ENCODE measurements at places on chromosomes 13 and 19. TPM values are rescaled to one million over a fixed set of nuclear protein-coding genes. Genes with fewer than 3 reads are reported as not detected.
A peak's percentile ranks its signal among the peaks of the same experiment; 100 is the strongest.

The TBXA2R gene
- 0.64 TPM for total RNA-seq

DNA sequence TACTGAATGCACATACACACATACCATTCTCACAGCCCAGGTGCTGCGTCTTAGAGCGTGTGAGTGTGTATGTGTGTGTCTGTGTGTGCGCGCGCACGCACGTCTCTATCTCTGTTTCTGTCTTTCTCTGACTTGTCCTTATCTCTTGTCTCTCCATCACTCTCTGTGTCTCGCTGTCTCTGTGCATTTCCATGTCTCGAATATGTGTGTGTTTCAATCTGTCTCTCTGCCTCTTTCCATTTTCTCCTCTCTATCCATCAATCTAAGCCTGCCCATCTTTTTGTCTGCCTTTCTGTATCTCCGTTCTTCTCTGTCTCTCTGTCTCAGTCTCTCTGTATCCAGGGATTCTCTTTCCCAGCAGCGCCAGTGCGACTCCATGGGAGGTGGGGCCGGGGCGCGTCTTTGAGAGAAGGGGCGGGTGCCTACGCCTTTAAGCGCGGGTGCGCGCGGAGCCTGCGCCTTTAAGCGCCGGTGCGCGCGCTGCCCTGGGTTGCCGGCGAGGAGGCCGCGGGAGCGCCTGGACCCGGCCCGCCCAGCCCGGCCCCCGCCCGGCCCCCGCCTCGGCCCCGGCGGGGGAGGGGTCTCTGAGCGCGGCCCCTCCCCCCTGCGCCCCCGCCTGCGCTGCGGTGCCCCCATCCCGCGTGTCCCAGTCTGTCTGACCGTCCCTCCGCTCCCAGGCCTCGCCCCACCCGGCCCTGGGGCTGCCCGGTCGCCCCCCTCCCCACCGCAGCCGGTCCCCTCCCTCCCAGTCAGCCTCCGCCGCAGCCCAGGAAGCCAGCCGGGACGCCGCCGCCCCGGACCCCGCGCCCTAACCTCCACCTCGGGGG lies at the start of gene LRFN3:
Gene LRFN3, plus strand, starts transcription at position 464 of the 827 bp plus-strand sequence. CDS start 3,052 bp downstream, outside the sequence.
- peak; percentile 81 for DNase-seq

DNA sequence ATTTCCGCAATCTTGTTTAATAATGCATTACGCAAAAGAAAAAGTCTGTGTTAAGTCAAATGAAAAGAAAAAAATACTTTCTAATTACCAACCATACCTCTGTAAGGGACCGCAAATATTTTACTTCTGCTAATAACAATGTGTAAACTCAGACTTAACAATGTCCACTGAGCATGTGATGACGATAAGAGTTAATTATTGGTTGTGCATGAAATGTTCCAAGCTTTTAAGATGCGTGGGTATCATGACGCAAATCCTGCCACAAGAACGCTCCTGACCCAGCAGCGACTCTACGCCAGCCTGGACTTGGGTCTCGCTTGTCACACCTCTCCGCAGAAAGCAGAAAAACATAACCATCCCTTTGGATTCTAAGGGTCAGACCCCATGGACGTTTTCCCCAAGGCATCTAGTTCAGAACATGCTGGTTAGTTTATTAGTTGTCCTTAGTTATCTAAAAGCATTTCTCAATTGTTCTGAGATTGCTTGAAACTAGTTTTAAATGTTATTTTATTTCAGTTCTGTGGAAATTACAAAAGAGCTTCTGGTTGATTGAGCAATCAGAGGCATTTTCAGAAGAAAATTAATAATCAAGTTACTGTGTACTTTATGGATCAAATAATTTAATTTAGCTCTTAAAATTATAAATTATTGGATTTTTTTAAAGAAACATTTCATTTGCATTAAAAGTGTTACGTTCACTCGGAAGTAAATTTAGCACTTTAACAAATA lies 779.9 kb upstream of the ARGLU1 start:
- no peak for DNase-seq

DNA sequence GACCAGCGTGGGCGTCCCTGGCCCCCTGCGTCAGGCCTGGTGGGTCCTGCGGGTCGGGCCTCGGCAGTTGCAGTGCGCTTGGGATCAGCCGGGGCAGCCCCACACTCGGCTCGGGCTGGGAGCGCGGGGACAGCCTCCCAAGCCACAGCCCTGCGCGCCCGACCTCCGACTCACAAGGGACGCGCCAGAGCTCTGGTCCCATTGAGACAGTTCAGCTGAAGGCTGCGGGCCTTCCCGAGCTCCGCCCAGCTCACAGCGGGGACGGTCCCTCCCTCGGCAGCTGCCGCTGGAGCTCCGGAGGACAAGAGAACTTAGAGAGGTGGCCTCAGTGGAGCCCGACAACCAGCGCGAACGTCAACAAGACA lies 45.7 kb upstream of the ZNF730 start:
- peak; percentile 44 for DNase-seq

The CEACAM3 gene
- total RNA-seq = not detected

The NPAS1 gene
- not detected for total RNA-seq

The SERTM1 gene
- not detected for total RNA-seq

DNA sequence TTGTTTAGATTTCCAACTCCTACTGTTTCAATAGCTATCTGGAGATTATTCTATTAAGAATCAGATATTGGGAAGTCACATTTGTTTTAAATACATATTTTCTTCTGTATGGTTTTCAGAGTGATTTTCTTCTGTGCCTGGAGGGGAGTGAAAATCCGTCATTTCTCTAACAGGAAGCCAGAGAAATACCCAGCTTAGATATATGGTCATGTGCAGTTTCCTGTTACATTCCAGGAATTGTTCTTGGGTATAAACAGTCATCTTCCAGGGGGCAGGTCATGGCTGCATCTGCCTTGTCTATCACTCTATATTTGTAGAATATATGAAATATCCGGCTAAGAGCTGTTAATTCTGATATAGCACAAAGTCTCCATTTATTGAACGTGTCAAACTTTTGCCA lies 77.5 kb upstream of the MIR17HG start:
- DNase-seq = no peak
